ENCODE measurements at places on chromosomes 2 and 18.

GRCh38 chr2:148135705-148136104 is 114.8 kb downstream of the MBD5 start:
- no peak for DNase-seq

DNA sequence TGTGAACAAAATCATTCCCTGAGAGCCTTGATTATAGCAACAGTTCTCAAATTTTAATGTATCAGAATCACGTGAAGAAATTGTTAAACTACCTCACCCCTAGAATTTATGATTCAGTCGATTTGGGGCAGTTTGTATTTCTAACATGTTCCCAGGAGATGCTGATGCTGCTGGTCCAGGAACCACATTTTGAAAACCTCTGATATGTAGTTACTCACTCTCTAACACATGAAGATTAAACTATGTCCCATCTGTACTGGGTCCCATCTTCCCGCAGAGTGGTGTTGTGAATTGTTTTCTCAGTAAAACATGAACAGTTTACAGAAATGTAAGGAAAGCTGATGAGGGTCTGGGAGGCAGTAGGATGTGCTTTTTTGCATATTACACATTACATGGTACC is 223.1 kb downstream of the CDH20 start:
- no peak for DNase-seq

- DNase-seq: peak; percentile 15
These were observed 82.2 kb downstream of the ADD2 start for GRCh38 chr2:70685771-70686171.

DNA sequence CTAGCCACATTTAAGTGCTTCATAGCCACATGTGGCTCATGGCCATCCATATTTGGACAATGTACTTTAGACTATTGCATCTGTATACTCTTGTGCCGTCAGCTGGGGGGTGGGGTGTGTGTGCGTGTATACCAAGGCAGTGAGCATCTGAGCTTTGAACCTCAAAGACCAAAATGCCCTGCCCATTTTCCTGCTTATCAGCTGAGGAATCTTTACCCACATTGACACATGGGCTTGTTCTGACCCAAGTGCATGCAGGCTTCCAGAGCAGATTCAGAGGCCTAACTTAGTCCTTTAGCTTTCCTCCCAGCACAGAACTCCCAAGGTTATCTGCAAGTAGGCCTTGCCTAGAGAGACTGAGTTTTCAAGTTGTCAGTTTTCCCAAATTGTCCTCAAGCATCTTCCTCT is 11.1 kb upstream of the MOCOS start:
- no peak for DNase-seq

- DNase-seq: peak; percentile 55
These were observed 10.3 kb upstream of the CHST10 start for GRCh38 chr2:100427627-100428258.

Data from A673 (cell line).